Activated naive CD4-positive, alpha-beta T cell (primary cell): ENCODE measurements at places on chromosomes 4 and X.

DNA sequence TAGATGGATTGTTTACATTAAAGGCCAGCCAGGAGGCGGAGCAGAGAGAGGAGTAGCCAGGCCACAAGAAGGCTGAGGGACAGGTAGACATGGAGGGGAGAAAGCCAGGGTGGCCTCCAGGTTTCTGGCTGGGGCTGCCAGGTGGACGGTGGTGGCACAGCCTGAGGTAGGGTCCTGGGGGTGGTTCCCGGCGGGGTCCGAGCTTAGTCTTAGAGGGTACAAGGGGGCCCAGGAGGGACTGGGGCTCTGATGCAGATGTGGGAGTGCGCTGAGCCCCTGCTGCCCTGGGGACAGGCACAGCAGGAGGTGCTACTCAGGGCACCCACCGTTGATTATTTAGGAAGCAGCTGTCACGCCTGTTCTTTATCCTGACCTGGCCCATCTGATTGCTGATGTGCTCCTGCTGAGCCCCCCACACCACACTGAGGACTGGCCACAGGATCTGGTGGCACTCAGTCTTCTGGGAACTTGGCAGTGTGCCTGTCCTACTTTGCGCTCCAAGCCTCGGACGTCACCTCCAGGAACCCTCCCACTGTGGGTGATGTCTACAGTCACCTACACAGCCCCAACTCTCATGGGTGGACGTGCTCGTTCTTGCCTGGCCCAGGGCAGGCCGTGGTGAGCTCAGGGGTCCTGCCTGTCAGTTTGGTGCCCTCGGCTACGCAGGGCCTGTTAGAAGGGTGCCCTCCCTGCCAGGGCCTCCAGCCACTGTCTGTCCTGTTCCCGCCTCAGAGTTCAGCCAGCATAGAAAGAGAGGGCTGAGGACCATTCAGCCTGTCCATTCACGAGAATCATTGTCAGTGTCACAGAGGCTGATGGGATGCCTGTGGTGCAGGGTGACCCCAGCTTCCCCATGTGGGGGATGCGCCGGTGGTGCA lies 12.0 kb downstream of the WFS1 start:
- no peak for DNase-seq

DNA sequence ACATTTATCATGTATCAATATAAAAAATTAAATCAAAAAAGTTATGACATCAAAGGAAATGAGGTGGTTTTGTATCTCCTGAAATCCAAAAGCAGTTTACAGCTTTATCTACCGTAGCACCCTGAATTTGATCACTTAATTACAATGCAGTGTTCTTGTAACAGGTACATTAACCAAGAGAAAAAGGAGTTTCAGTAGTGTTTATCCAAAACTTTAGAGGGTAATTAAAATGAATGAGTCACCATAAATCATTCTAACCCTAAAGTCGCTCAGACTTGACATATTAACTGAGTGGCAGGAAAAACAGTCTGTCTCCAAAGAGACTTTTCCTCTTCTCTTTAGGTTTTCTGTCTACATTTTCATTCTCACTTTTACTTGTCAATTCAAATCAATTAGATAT lies 907.6 kb upstream of the EPHA5 start:
- DNase-seq: no peak

DNA sequence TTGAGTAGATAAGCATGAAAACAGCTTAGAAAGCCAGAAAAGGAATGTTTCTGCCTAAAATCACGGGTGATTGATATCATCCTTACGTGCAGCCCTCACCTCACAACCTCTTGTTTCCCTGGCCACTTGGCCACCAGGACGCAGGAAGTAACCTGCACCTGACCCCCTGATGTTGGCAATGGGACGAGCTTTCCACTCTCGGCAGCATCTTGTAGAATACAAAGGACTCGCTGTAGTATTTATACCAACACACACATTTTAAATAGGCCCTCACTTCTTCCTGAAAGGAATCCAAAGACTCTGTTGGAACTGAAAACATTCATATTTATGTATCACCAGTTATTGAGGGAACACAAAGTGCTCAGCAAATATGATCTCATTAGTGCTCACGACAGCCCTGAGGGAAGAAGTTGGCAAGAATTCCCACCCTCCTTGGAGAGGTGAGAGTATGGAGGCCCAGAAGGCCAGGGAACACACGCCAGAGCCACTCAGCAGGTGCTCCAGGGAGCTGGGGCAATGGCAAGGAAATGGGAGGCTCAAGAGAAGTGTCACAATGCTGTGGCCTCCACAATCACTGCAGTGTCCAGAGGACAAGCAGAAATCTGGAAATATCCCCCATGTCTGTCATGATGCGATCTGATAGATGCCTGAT lies 103.3 kb upstream of the KIT start:
- DNase-seq: no peak

DNA sequence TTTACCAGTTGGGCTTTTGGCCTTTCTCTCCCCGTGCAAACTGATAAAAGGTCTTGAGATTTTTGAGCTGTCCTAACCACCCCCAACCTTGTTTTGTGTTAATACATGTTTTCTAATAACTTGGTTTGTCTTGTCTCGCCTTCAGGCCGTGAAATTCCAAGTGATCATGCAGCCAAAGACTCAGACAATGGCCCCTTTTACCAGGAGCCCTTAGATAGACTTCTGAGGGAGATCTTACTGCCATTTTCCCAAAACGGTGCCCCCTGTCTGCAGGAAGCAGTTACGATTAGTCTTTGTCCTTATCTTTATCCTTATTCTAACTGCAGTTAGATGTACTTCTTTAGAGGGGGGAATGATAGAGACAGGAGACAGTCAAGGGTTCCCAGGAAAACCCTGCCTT lies 245.3 kb upstream of the HDX start:
- no peak for DNase-seq

- no peak for DNase-seq
These were observed 285.2 kb upstream of the ARX start for GRCh38 chrX:25300994-25301393.

GRCh38 chrX:13112499-13112898 lies 68.1 kb upstream of the FAM9C start:
- DNase-seq: no peak
